ENCODE measurements at places on chromosomes 1 and 21.

GRCh38 chr1:175338387-175339135 lies 146.0 kb upstream of the KIAA0040 start:
- DNase-seq = no peak

DNA sequence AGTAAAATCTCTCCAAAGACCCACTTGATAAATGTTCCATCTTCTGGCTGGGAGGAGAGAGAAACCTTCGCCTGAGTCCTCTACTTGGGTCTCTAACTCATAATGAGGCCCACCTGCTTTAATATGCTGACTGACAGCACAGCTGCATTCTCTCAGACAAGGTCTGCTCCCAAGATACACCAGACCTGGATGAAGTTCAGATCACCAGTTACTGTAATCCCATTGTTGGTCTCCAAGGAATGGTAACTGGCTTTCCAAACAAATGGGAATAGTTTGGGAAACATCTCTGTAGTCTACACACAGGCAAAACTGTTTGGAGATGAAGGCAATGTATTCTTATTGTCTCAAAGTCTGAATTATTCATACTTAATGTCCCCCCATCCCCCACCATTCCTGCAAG lies 27.9 kb upstream of the COL24A1 start:
- DNase-seq = no peak

GRCh38 chr1:1232208-1232795 lies at the start of gene B3GALT6:
TSS of gene B3GALT6 (plus strand) at chr1:1232237. CDS start at chr1:1232279, 42 bp downstream.
- DNase-seq = no peak

DNA sequence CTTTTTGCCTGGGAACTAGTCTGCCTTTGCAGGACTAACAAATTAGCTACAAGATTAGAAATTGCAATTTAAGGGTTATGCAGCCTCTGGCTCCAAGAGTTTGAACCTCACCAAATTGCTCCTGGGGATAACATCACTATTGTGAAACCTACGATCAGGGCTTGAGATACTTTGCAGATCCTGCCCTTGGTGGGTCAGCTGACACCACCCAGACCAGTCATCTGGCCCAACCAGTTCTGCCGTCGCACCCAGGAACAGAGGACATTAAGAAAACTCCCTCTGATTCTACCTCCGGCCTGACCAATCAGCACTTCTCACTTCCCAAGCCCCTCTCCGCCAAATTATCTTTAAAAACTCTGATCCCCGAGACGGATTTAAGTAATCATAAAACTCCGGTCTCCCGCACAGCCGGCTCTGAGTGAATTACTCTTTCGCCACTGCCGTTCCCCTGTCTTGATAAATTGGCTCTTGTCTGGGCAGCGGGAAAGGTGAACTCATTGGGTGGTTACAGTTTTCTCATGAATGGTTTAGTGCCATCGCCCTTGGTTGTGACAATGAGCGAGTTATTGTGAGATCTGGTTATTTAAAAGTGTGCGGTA lies 32.9 kb upstream of the B3GALT5 start:
- no peak for DNase-seq

DNA sequence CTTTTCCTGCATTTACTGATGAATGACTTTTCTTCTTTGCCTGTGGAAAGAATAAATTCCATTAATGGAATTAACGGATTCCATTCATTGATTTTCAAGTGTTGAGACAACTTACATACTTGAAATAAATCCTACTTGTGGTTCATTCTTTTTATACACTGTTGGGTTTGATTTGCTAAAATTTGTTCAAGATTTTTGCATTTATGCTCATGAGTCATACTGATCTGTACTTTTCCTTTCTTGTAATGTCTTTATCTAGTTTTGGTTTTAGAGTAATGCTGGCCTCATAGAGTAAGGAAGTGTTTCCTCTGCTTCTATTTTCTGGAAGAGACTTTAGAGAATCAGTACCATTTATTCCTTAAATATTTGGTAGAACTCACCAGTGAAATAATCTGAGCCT lies 14.4 kb downstream of the UROD start:
- no peak for DNase-seq

DNA sequence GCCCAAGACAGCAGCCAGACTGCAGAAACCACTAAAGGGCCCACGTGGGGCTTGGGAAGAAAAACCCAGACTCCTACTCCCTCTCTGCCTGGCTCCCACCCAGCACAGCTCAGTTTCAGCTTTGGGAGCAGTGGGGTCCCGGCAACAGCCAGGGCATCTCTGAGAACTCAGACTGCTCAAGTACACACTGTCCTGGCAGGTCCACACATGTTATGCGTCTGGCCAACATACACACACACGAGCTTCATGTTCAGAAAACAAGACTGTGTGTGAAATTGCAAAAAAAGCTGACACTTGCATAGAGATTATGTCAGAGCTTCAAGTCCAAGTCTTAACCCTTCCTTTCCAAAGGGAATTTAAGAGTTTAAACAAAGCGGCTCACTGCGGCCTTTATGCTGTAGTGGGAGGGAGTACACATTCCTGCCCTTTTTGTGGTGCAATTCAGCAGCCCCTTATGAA lies 136.6 kb upstream of the CD34 start:
- DNase-seq = no peak

GRCh38 chr1:41739061-41739955 lies 179.4 kb downstream of the HIVEP3 start:
- DNase-seq = no peak

DNA sequence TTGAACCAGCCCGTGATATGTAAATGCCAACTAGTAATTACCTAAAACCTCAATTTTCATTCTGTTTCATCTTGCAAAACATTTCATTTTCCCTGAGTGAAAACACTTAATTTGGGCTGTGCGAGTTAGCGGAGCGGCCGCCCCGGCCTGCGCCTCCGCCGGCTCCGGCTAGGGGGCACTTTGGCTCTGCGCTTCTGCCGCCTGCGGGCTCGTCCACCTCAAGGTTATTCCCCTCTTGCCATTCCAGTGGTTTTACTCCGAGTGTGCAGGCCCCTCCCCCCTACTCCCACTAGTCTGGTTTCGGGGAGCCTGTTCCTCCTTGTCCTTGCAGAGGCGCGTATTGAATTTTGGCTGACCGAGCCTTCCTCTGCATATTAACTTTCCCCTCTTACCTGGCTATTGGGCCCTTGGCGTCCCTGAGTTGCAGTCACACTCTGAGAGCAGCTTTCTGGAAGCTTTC lies 55.6 kb downstream of the PEX14 start:
- no peak for DNase-seq

DNA sequence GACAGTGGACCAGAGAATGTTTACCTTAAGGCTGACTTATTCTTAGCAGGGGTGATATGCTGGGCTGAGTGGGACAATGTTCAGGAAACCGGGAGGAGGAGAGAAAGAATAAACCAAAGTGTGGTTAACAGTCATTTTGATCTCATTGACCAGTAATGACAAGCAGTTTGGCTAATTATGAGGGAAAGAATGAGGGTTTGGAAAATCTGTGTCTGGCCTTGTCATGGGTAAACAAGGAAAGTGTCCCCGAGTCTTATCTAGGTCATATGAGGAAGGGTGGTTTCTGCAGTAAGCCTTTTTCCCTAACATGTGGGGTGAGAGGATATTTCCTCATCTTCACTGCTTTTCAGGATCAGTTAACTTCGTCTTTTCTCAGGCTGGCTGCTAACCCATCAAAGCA lies 155.0 kb downstream of the TPR start:
- DNase-seq = no peak

GRCh38 chr21:32426066-32426465 lies 13.6 kb downstream of the EVA1C start:
- no peak for DNase-seq

DNA sequence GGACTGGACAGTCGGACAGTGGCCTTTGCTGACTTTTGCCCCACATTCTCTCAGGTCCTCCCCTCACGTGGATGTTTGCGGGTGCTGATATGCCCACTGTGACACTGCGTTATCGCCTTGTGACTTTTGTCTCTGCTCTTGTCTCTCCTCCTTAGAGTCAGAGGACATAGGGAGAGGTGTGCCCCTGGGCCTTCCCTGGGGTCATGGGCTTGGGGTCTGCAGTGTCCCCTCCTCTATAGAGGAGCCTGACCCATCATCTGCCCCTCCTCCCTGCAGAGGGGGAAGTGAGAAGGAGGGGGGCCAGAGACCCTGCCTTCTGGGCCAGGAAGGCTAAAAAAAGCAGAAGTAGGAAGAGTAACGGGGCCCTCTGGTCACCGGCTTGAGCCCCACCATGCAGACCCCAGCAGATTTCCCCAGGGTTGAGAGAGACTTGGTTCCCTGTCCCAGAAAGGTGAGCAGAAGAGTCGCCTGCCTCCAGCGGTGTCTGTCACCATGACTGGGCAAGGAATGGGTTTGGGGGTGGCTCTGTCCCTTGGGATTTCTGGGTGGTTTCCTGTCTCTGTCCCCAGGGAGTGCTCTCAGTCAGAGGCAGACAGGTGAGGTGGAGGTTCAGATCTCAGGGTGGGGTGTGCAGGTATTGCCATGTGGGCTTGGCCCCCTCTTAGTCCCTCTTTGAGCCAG lies 13.3 kb downstream of the RPS6KA1 start:
- DNase-seq = no peak

DNA sequence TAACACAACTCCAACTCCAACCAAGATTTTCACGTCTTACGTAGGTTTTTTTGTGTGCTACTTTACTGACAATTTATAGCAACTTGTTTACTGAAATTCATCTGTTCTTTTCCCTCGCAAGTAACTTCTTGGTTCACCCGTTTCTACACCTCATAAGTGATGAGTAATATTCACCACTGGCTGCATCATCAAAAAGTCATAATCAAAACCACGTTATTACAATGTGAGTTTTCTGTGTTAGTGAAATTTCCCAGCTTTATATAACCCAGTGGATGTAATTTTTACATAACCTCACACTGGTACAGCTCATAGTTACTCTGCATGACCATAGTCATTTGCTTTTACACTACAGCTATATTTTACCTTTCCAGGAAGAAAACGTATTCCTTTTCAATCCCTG lies 401.1 kb upstream of the LYPLAL1 start:
- DNase-seq = no peak

GRCh38 chr1:55423376-55423775 lies 208.2 kb upstream of the USP24 start:
- no peak for DNase-seq

DNA sequence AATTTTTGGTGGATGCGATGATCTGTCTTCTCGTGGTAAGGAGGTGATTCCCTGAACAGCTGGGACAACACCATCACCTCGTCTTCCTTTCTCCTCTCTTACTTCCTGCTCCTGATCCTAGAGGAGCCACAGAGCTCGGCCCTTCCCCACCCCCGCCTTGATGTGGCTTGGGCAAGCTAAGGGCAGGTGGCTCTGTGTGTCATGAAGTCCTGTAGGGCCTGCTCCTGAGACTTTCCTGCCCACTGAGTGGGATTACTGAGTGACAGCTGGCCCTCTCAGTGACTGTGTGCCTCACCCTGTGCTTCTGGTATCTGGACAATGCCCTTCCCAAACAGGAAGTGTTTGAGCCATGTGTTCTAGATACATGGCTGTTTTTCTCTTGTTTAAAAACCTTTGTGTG lies 153.0 kb downstream of the KCNJ6 start:
- DNase-seq = no peak

GRCh38 chr1:68057564-68057963 lies 7.1 kb upstream of the DIRAS3 start:
- DNase-seq = no peak

GRCh38 chr1:53574621-53575020 lies 115.4 kb downstream of the DMRTB1 start:
- DNase-seq = no peak

- DNase-seq = no peak
These were observed 483.3 kb downstream of the TTLL7 start for GRCh38 chr1:83515578-83516154.

- DNase-seq = no peak
These were observed 577 bp upstream of the CEP350 start for GRCh38 chr1:179953974-179954492.

DNA sequence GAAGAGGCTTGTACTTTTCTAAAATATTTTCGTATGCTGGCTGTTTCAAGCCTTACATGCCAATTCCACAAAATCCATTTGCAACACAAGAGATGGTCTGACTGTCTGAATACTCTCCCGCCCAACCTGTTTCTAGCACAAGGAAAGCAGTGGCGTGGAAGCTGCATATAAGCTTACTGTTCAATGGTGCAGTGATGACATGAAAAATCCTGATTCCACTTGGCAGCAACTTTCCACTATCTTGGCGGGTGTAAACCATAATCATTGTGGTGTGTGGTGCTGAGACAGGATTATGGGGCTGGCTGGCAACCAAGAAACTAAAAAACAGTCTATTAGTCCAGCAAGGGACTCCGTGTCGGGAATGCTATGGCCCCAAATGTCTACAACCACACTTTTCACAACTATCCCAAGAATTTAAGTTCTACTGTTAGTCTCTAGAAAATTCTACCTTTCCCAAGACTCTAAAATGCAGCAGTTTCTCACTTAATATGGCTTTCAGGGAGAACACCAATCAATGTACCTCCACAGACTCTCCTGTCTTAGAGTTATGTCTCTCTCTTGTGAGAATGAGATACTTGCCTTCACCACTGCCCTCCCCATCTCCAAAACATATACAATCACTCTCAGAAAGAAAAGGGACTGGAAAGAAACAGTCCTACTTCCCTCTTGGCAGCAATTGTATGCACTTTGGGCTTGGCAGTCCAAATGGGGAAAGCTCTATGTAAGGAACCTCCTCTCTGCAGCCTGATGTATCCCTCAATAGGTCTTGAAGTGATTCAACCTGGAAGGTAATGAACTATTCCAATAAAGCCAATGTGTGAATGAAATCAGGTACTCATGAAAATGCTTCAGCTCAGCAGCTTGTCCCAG lies 9.5 kb downstream of the COLGALT2 start:
- no peak for DNase-seq

DNA sequence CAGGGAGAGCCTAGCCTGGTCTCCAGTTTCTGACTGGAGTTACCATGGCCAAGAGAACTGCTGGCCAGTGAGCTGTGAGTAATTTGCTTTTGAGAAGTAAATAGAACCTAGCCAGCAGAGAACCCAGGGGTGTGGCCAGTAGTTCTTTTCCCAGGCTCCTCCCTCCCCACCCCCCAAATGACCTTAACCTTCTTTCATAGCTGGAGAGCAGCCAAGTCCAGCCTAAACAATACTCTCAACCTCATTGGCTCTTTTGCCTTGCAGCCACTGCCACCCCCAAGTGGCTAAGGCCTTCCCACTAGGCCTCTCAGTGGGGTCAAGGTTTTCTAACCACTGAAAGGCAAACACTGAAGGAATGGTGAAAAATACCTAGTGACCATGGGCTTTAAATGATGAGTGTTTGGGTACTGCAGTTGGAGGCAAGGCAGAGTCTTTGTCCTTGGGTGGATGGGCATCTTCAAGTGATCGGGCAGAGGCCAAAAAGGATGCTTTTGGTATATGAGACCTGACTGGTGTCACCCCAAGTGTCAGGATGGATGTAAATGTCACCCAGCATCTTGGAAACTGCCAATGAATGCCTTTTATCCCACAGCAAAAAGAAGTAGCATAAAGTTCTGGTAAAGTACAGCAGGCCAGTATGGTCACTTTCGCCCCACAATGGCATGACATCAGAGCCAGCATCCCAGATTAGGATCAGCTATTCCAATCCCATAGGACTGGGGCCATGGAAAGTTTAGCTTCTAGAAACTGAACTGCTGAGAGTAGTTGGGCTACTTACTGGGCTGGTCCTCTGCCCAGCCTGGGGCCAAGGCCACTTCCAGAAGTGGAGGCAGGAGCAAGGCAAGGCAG lies 3.5 kb upstream of the PIGV start:
- DNase-seq = no peak
